ENCODE measurements at places on chromosomes 2 and 18.
A peak's percentile ranks its signal among the peaks of the same experiment; 100 is the strongest.

DNA sequence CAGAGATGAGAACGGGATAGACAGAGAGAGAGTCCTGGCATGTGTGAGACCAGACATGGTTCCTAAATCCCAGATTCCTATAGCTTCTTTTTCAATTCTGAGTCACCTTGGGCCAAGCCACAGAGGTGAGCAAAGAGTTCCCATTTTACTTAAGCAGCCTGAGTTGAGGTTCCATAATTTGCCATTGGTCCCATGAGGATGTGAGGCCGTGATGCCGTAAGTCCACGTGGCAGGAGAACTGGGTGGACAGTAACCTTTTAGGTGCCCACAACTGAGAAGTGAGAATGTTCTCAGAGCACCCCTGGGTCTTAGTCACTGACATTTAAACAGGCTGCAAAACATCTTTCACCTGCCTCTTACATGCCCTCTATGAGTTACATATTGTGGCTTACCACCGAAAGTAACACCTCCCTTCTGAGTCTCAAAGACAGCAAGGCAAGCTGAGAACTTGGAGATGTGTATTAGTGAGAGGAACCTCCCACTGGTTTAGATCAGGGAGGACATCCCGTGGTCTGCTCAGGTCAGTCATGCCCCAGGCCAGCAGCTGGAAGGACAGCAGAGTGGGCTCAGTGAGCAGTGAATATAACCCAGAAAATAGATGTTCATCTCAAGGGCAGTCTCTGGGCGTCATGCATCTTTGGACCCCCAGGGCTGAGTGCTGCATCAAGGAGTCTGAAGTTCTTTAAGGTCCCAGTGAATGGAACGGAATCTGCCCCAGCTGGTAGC, 127.9 kb upstream of the LGALSL start:
- no peak for DNase-seq

DNA sequence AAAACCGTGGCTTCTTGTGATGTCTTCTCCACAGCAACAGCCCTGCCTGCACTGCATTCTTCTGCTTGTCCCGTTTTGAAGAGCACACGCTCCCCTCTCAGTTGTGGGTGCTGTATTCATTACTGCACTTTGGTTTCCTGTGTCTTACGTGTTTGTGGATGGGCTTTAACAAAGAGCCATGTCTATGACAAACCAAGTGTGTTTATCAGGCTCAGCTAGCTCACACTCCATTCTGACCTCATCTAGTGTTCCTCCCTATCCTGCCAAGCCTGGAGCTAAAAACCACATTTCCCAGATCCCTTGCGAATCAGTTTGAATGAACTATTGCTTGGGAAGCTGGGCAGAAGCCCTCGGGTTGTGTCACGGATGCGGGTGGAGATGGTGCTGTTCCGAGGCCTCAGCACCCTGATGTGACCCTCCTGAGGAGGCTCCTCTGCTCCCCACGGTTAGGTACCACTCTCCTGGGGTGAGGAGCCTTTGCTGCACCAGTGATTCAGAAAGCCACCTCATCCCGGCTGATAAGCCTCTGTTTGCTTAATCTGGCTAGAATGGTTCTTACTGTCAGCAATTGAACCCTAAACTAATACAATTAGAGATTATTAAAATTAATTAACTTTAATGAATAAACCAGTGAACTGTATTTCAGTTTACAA, 116.5 kb downstream of the GALR1 start:
- DNase-seq = no peak

GRCh38 chr2:177604271-177605065, 211.9 kb downstream of the AGPS start:
- DNase-seq = peak; percentile 69

GRCh38 chr2:33442528-33443079, 33.8 kb upstream of the RASGRP3 start:
- DNase-seq = no peak

- DNase-seq = no peak
Observed at GRCh38 chr2:106812383-106812782, 73.6 kb downstream of the ST6GAL2 start.

- no peak for DNase-seq
Observed at GRCh38 chr2:127423880-127424279, 5.7 kb downstream of the PROC start.

DNA sequence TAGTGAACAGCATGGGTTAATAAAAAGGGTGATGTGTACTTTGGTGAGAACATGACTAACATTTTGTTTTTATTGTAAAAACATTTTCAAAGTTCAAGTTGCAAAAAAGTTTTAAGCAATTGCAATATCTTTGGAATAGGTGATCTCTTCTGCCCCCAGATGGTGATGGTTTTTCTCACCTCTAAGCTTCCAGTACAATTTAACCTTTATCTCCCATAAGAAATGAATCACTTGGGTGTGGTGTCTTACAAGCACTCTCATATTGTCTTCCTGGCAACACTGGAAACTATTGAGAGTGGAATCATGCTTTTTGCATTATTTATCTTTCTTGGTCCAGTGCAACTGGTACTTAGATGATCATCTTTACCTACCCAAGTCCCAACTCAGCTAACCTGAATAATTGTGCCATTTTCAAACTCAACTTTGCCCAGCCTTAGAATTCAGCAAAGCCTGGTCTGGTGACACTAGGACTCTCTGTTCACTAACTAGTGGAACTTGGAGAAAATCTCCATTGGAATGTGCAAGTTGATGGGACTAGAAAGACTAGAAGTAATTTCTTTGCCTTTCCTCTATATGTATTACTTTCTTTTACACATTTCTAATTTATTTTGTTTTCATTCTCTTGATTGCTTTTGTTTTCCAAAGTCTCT, 964.7 kb upstream of the ZEB2 start:
- peak; percentile 75 for DNase-seq

DNA sequence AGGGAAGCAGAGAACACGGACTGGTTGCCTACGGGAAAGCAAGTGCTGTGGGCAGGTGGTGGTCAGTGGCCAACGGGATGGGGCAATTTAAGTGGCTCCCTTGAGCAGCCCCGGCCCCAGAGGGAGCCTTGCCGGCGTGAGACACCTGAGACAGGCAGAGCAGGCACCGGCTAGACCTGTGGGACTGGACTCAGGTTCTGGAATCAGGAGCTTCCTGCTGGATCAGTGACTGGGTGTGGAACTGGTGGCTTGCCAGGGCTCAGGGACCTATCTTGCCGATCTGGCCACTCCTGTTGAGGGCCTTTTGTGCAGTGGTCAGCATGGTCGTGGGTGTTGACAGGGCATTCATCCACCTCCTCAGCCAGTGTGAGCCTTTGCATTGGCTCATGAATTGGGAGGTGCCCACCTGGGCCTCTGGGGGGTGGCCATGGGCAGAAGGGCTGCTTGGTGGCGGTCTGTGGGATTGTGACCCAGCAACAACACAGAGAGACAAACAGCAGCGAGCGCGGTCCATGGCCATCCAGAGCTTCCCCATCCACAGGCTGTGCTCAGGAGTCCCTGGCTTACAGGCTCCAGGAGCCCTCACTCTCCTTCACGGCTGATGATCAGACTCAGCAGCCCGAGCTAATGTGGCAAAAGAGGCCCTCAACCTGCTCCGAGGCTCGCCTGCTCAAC, 85.4 kb upstream of the ZNF516 start:
- no peak for DNase-seq

GRCh38 chr2:65046633-65047407, 9.4 kb upstream of the CEP68 start:
- DNase-seq = no peak

- DNase-seq = no peak
Observed at GRCh38 chr2:219998714-219999227, 371.3 kb downstream of the SLC4A3 start.

- DNase-seq = no peak
Observed at GRCh38 chr2:29323961-29324360, 208.7 kb downstream of the CLIP4 start.

DNA sequence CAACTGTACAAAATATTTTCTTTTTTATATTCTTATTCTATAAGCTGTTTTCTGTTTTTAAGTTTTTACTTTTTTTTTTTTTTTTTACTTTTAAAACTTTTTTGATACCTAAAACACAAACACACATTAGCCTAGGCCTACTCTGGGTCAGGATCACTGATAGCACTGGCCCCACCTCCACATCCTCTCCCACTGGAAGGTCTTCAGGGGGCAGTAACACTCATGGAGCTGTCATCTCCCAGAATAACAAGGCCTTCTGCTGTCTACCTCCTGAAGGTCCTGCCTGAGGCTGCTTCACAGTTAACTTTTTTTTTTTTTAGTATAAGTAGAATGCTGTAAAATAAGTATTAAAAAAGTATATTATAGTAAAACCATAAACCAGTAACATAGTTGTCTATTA, 415.1 kb downstream of the PTPRM start:
- no peak for DNase-seq

DNA sequence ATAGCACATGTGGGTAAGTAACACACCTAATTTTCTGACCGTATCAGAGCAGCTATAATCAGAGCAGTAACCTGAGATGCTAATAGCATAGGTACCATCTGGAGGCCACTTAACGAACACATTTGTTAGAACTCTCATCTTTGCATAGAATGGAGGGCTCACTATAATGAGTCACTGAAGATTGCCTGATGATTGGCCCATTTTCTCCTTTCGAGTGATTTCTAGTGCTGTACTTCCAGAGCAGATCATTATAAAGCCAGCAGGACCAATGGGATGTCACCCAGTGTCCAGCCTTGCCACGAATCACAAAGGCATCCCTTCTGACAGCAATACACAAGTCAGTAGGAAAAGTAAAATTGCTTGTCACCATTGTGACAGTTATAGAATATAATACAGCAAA, 81.7 kb upstream of the REV1 start:
- DNase-seq = no peak

GRCh38 chr2:162490761-162491470, 147.0 kb downstream of the GCA start:
- no peak for DNase-seq

DNA sequence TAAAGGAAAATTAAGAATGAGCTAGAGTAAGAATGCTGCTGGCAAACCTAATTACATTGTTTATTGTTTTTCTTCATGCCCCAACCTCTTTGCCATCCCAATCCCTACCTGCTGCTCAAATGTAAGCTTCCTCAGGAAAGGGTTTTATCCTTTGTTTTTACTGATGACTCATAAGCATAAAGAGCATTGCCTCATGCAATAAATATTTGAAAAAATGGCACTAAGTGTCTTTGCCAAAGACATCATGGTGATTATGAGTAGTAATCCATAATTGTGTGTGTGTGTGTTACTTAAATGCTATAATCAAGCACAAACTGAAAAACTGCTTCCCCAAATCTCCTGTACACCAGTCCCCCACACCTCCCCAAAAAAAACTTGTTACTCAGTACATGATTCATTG, 53.4 kb downstream of the DNER start:
- peak; percentile 59 for DNase-seq

DNA sequence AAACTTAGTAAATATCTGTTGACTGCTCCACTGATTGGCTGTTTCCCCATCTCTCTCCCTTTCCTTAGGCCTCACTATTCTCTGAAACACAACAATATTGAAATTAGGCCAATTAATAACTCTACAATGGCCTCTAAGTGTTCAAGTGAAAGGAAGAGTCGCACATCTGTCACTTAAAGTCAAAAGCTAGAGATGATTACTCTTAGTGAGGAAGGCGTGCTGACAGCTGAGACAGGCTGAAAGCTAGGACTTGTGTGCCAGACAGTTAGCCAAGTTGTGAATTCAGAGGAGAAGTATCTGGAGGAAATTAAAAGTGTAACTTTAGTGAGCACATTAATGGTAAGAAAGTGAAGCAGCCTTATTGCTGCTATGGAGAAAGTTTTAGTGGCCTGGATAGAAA, 48.4 kb downstream of the PLEK start:
- no peak for DNase-seq

GRCh38 chr2:26692279-26692896, at the start of gene KCNK3:
KCNK3 (plus strand) TSS chr2:26692722; CDS start chr2:26692876, 154 bp downstream.
- DNase-seq = no peak

DNA sequence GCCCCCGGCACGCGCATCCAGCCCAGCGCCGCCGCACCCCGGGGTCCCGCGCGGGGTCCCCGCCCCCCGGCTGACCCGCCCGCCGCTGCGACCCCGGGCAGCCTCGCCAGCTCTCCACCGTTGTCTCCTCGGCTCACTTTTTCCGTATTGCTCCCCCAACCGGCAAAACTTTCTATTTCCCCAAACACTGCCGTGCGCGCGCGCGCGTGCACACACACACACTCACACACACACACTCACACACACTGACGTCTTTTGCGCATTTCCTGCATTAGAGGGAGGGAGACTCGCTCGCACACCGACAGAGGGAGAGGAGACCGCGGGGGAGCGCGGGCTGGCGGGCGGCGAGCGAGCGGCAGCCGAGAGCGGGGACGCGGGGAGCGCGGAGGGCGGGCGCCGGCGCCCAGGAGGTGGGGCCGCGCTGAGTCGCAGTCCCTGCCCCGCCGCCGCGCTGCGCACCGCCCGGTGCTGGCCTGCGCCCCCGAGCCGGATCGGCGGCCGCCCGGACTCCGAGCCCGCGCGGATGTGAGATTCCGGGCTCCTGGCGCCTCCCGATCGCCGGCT, 542 bp upstream of the PRKCE start:
- DNase-seq = peak; percentile 84

- DNase-seq = no peak
Observed at GRCh38 chr2:231900972-231901371, 25.2 kb downstream of the NPPC start.

DNA sequence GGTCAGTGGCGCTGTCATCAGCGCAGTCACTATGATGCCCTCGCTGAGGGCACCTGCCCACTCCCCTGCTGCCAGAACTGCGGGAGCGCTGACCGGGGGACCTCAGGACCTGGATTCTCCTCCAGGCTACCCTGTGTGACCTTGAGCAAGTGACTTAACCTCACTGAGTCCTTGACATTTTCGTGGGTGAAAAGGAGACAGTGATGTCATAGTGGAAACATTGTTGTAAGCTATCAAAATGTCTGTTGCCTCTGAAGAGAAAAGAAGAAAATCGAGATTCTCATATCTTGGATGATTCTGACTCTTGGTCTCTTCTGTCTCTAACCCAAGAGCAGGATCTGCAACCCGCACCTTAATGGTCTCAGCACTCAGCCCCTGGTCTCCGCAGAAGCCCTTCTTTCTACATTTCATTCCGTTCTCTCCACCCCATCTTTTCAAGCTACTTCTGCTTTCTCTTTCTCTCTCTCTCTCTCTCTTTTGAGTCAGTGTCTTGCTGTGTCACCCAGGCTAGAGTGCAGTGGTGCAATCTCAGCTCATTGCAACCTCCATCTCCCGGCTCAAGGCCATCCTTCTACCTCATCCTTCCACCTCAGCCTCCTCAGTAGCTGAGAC, 978 bp upstream of the TUBA4A start:
- DNase-seq = no peak

- no peak for DNase-seq
Observed at GRCh38 chr2:468648-469336, 180.9 kb upstream of the ALKAL2 start.

GRCh38 chr2:7837237-7837760, 844.6 kb upstream of the ID2 start:
- DNase-seq = no peak
